ENCODE measurements at places on chromosomes 1 and 21.

GRCh38 chr1:11777658-11778322 lies 15.8 kb downstream of the C1orf167 start:
- no peak for DNase-seq

- no peak for DNase-seq
Observed at GRCh38 chr1:42037586-42037985, 115.6 kb upstream of the GUCA2B start.

DNA sequence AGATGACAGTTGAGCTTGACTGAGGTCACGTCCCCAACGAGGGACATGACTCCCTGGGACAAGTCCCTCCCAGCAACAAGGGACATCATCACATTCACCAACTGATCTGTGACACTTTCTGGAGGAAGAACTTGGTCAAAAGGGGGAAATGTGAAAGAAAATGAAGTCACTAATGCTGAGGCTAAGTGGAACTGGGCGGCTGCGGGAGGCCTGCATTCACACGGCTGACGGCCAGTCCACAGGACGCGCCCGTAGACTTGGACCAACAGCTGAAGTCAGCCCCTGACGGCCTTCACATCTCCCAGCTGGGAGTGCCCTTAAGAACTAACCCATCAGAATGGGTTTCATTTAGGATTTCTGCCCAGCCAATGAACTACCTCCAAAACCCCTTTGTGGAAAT lies 26.6 kb downstream of the POFUT2 start:
- no peak for DNase-seq

- DNase-seq, result peak; percentile 17
Observed at GRCh38 chr1:111476761-111477309, 3.1 kb downstream of the C1orf162 start.

DNA sequence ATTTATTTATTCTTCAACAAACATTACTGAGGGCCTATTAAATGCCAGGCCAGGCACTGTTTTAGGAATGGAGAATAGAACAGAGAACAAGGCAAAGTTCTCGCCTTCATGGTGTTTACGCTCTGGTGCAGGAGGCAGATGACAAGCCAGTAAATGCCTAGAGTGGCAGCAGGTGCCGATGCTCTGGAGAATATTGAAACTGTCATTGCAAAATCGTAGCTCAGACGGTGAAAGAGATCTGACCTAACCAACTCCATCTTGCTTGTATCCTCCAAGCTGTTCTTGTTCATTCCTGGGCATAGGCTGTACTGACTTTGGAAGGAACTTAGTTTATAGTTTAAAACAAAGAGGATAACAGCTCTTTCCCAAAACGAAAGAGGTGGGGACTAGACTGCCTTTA lies 13.5 kb upstream of the ENO1 start:
- no peak for DNase-seq

DNA sequence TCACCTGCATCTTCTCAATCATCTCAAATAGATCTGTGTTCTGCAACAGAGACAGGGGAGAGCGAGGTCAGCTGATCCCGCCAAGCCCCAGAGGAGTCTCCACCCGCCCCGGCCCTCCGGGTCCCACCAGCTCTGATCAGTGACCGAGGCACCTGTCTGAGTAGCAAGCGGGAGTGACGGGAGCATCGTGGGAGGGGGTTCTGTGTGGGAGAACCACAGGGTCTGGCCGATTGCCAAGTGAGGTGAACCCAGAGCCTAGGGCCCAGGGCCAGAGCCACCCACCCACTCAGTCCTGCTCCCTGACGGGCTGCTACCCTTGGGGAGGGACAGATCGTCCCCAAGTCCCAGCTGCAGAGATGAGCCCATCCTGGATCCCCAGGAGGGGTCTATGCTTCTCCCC lies 49.1 kb downstream of the RAP1GAP start:
- no peak for DNase-seq

GRCh38 chr21:45110873-45111624 lies 36.7 kb downstream of the ADARB1 start:
- no peak for DNase-seq

DNA sequence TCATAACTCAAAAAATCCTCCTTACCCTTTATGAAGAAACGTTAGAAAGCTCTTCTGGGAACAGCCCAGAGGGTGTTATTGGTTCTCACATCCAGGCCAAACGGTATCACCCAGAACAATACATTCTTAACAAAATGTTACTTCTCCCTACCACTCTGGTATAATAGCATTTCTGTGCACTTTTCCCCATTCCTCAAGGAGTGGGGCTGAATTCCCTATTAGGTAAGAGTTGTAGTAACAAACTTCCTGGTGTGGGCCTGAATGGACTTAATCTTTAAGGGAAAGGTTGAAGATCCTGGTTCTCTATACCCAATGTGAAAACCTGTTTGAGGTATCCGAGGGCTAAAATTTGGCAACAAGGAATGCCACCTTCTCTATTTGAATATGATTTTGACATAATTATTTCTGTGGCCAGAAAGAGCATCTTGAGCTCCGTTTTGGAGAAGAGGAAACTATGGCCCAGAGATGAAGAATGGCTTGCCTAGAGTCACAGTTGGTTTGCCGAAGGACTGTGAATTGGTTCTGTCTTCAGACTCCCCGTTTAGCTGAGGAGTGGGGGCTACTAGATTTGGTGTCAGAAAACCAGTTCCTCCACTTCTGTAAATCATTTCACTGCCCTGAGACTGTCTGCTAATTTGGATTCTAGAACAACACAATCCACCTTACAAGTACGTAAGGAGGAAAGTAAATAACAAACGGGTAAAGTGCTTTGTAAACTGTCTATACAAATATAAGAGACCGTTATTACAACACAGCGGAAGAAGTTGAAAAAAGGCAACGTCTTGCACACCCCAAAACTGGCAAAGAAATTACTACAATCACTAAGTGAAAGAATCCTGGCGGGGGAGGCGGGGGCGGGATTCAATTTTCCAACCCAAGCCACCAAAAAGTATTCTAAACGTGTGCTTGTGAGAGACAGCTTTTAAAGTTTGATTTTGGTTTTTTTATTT lies 2.3 kb downstream of the ANP32E start:
- DNase-seq, result peak; percentile 65

GRCh38 chr1:24925082-24925779 lies 4.8 kb downstream of the RUNX3 start:
- DNase-seq, result peak; percentile 88

DNA sequence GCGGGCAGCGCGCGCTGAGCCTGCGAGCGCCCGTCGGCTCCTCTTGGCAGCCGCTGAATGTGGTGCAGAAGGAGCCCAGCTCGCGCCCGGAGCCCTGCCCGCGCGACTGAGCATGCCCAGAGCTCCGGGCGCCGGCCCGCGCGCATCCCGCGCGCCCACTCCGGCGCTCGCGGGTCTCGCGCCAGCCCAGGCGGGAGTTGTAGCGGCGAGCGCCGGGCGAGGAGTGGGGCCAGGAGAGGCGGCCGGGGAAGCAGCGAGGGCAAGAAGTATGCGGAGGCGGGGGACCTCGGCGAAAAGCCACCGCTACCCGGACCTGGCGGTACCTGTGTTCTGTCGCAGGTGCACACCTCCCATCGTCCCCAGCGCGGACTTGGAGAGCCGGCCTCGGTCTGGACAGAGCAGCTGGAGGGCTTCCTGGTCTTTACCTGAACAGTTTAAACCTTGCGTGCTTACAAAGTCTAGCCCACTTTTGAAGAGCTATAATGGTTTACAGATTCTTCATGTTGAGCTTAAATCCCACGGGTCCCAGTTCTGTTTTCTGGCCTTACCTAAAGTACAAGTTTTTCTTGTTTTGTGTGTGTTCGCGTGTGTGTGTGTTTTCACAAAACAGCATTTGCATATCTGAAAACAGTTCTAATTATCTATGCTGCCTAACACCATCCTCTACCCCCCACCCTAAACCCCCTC lies at the start of gene DDAH1:
DDAH1 (minus strand) TSS at position 61 of the 687 bp plus-strand sequence. CDS start 114 bp downstream, outside the sequence.
- DNase-seq, result no peak

- no peak for DNase-seq
Observed at GRCh38 chr21:33231526-33231925, 1.8 kb downstream of the IFNAR2 start.

DNA sequence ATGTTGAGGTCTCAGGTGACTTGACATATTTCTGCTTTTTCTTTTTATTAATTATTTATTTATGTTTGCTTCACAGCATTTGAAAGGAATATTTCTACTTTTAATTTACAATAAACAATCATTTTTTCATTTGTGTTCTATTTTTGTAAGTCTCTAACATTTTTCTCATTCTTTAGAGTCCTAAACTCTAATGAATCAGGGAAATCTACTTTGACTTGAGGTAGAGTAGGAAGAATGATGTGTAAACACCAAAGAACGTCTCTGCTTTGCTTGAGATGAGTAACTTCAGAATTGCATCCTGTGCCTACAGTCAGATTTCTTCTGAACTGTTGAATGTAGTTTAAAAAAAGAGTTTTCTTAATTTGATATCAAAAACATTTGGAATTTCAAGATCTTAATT lies 65.2 kb downstream of the CNST start:
- DNase-seq, result no peak

All from stimulated activated CD8-positive, alpha-beta memory T cell treated with anti-CD3 and anti-CD28 coated beads, Interleukin-7, amount 100 ng/mL, for 4 hours (primary cell).